ENCODE measurements at places on chromosomes 13 and 19.
A peak's percentile ranks its signal among the peaks of the same experiment; 100 is the strongest.

- H3K27ac ChIP-seq = no peak overlapping the region
Observed at GRCh38 chr13:84130495-84131114, 248.3 kb upstream of the SLITRK1 start.

GRCh38 chr13:66139250-66139649, 1090.9 kb downstream of the PCDH9 start:
- DNase-seq = no peak
- H3K27ac ChIP-seq = no peak overlapping the region
- no peaks in the 10 kb centered on the region for H3K27me3 ChIP-seq
- no peaks in the 10 kb centered on the region for H3K4me1 ChIP-seq

DNA sequence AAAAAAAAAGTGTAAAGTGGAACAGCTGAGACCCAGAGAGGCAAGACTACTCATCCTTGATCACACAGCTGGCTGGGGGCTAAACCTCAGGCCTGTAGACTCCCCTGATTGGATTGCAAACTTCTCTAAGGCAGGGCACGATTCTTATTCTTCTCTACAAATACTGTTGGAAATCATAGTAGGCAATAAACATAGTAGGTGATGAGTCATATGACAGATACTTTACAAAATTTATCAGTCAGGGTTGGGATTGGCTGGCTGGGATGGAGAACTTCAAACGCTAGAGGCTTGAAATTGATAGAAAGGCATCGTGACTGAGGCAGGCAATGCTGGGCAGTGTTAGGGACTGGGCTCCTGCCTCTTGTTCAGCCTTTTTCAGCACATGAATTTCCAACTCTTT, 5.9 kb upstream of the MATK start:
- no peak overlapping the region for H3K4me3 ChIP-seq
- DNase-seq = no peak
- no peaks in the 10 kb centered on the region for H3K27me3 ChIP-seq
- no peaks in the 10 kb centered on the region for H3K36me3 ChIP-seq
- H3K4me1 ChIP-seq = no peaks in the 10 kb centered on the region

DNA sequence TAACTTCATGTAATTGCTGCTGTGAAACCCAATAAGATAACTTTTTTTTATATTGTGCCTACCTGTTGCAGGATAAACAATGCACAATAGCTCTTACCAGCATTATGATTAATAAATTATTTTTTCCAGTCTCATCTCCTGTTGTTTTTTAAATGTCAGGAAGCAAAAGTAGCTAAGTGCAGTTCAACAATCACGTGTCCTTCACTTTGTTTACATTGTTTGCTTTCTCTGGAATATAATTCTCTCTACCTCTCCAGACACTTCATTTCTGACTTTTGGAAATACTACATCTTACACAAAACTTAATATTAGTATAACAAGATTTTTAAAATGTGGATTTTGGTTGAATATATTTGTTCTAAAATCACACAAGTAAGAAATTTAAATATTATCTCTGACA, 1359.4 kb downstream of the SLITRK1 start:
- DNase-seq = no peak
- H3K27me3 ChIP-seq = no peaks in the 10 kb centered on the region
- no peak overlapping the region for H3K27ac ChIP-seq
- no peaks in the 10 kb centered on the region for H3K36me3 ChIP-seq
- no peak overlapping the region for H3K4me3 ChIP-seq

DNA sequence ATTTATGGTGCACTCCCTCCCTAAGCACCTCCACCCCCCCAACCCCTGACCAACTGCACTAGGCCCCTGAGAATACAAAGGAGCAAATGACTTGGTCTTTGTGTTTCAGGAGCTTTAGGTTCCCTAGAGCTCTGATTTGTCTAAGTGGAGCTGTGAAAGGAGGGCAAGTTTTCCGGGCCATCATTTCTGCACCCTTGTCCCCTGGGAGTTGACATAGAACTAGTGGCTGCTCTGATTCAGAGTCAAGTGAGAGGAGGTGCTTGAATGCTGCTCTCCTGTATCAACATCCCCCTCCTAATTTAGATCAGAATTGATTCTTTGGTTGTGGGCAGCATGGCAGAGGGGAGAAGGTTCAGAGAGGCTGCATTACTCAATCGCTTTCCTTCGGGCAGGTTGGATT, 391.6 kb downstream of the KCNRG start:
- DNase-seq = no peak
- no peak overlapping the region for H3K27ac ChIP-seq
- H3K36me3 ChIP-seq = no peaks in the 10 kb centered on the region
- peaks cover 36% of the 10 kb centered on the region for H3K4me1 ChIP-seq

GRCh38 chr13:76449716-76450115, 436.5 kb downstream of the KCTD12 start:
- H3K4me3 ChIP-seq = no peak overlapping the region
- no peak overlapping the region for H3K27ac ChIP-seq

- H3K4me3 ChIP-seq = no peak overlapping the region
- no peak for DNase-seq
- H3K4me1 ChIP-seq = peaks cover 17% of the 10 kb centered on the region
- H3K36me3 ChIP-seq = no peaks in the 10 kb centered on the region
- no peak overlapping the region for H3K27ac ChIP-seq
Observed at GRCh38 chr13:98263841-98264240, 86.8 kb upstream of the RNF113B start.

- H3K36me3 ChIP-seq = no peaks in the 10 kb centered on the region
- H3K4me3 ChIP-seq = no peak overlapping the region
Observed at GRCh38 chr19:56746367-56746766, 74.8 kb upstream of the ZNF835 start.

- no peaks in the 10 kb centered on the region for H3K36me3 ChIP-seq
- H3K27ac ChIP-seq = peak overlapping the region; percentile 62
- DNase-seq = peak; percentile 63
- no peaks in the 10 kb centered on the region for H3K27me3 ChIP-seq
- no peak overlapping the region for H3K4me3 ChIP-seq
Observed at GRCh38 chr13:44363631-44364344, 9.8 kb upstream of the SERP2 start.

- no peaks in the 10 kb centered on the region for H3K27me3 ChIP-seq
- H3K4me1 ChIP-seq = no peaks in the 10 kb centered on the region
- H3K36me3 ChIP-seq = no peaks in the 10 kb centered on the region
- no peak overlapping the region for H3K4me3 ChIP-seq
- DNase-seq = no peak
Observed at GRCh38 chr13:81275666-81276258, 934.8 kb upstream of the SPRY2 start.

- DNase-seq = no peak
- H3K36me3 ChIP-seq = no peaks in the 10 kb centered on the region
- no peak overlapping the region for H3K27ac ChIP-seq
- H3K4me1 ChIP-seq = no peaks in the 10 kb centered on the region
Observed at GRCh38 chr19:54532528-54532927, 29.9 kb downstream of the LAIR2 start.

GRCh38 chr19:12949363-12950283, 4.0 kb downstream of the RAD23A start:
- peak overlapping the region; percentile 36 for H3K27ac ChIP-seq
- DNase-seq = no peak
- no peak overlapping the region for H3K4me3 ChIP-seq
- H3K27me3 ChIP-seq = no peaks in the 10 kb centered on the region
- H3K36me3 ChIP-seq = peaks cover 5% of the 10 kb centered on the region

- no peaks in the 10 kb centered on the region for H3K27me3 ChIP-seq
- peak; percentile 36 for DNase-seq
- H3K27ac ChIP-seq = no peak overlapping the region
- peaks cover 15% of the 10 kb centered on the region for H3K36me3 ChIP-seq
Observed at GRCh38 chr19:44879309-44880065, 11.6 kb upstream of the TOMM40 start.

DNA sequence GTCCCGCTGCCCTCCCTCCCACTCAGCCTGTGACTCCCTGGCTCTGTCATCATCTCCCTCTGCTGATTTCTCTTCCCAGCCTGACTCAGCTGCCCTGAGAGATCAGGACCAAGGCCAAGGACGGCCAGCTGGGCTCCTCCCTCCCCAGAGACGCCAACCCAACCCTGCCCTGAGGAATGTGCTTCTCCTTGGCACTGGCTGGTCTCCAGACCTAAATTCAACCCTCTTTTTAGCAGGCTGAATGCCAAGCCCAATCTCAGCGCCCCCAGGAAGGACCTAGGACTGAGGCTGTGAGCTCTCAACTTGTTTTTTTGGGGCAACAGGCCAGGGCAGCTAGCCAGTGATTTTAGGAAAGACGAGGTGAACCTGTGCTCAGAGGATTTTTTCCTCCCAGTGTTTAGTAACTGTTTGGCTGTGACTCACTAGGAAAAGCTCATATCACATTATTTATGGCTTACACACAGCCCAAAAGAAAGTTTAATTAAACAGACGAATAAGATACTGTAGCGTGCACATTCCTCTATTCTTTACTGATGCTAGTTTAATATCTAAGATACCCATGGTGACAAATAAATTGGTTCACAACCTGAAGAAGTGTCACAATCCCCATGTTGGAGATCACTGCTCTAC, 7.4 kb upstream of the IGFL1 start:
- H3K4me3 ChIP-seq = no peak overlapping the region
- H3K36me3 ChIP-seq = no peaks in the 10 kb centered on the region
- H3K27ac ChIP-seq = no peak overlapping the region
- no peaks in the 10 kb centered on the region for H3K4me1 ChIP-seq

DNA sequence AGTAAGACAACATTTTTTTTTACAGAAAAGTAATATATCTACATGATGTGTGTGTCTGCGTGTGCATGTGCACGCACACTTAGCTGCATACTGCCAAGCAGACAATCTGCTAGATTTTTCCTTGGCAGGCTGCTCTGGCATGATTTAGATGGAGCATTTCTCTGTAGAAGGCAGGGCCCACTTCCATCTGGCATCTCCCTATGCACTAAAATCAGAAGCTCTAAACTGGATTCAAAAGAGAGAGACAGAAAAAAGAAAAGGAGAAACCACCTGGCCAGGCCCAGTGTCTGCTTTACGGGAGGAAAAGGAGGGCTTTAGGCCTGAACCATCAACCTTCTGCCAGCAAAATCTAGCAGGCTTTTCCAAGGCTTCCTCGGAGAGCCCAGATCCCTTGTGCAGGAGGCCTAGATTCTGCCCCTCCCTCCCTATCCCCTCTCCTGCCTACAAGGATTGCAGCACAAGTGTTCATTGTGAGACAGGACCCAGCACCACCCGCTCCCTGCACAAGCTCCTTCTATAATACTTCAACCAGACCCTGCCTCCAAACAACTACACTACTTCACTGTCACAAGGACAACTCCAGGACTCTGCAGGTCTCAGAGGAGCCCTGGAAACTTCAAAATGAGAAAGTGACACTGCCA, 99.3 kb downstream of the DOCK9 start:
- peaks cover 26% of the 10 kb centered on the region for H3K36me3 ChIP-seq
- no peak for DNase-seq
- no peaks in the 10 kb centered on the region for H3K27me3 ChIP-seq
- no peak overlapping the region for H3K4me3 ChIP-seq
- no peak overlapping the region for H3K27ac ChIP-seq

DNA sequence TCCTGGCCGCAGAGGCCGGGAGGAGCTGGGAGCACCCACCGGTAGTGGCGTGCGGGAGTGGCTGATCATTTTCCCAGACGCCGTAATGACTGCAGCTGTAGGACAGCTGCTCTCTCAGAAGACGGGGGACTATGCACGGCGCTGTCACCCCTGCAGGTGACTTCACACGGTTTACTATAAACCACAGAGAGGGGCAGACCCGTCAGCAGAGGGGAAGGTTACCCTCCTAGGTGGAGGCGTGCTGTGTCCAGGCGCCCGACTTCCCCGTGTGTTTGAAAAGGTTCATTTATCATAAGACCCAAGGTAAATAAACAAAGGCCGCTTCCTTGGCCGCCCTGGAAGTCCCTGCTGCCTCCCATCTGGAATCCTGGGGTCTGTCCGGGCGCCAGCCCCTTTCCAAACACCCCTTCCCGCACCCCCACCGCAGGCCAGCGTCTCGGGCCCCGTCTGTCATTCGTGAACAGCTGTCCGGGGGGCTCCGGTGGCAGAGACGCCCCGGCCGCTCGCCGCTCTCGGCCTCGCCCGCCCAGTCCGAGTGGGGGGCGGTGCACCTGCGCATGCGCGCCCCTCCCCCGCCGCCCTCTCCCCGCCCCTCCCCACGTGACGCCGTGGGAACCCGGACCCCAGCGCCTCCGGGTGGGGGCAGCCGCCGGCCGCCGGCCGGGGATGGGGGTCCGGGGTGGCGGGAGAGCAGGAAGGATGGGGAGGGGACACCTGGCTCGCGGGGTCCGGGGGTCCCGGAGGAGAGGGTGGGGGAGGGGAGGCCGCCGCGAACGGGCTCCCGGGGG, 915 bp downstream of the SHC2 start:
- no peaks in the 10 kb centered on the region for H3K27me3 ChIP-seq
- H3K27ac ChIP-seq = peak overlapping the region; percentile 92
- no peaks in the 10 kb centered on the region for H3K36me3 ChIP-seq
- peaks cover 10% of the 10 kb centered on the region for H3K4me1 ChIP-seq

- H3K4me1 ChIP-seq = peaks cover 48% of the 10 kb centered on the region
- no peaks in the 10 kb centered on the region for H3K27me3 ChIP-seq
- no peaks in the 10 kb centered on the region for H3K36me3 ChIP-seq
- peak overlapping the region; percentile 54 for H3K4me3 ChIP-seq
Observed at GRCh38 chr19:3671680-3672574, 28.3 kb downstream of the PIP5K1C start.

DNA sequence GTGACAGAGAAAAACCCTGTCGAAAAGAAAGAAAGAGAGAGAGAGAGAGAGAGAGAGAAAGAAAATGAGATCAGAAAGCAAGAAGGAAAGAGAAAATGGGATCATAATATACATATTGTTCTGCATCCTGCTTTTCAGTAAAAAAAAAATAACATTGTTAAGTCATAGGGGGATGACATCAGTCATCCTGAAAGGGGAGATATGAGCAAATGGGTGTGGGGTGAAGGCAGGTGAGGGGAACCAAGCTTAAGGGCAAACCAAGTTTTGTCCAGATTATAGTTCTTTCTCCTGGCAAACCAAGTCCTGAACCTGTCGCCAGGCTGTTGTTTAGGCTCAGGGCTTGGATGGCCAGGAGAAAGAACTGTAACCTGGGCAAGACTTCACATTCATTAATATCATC, 92.6 kb upstream of the TMTC4 start:
- H3K36me3 ChIP-seq = no peaks in the 10 kb centered on the region
- no peaks in the 10 kb centered on the region for H3K27me3 ChIP-seq
- H3K27ac ChIP-seq = no peak overlapping the region
- no peak for DNase-seq
- no peaks in the 10 kb centered on the region for H3K4me1 ChIP-seq
- H3K4me3 ChIP-seq = no peak overlapping the region

GRCh38 chr13:110910013-110910890, 4.6 kb downstream of the ANKRD10 start:
- H3K27me3 ChIP-seq = no peaks in the 10 kb centered on the region
- H3K4me3 ChIP-seq = no peak overlapping the region
- no peak overlapping the region for H3K27ac ChIP-seq
- DNase-seq = no peak

DNA sequence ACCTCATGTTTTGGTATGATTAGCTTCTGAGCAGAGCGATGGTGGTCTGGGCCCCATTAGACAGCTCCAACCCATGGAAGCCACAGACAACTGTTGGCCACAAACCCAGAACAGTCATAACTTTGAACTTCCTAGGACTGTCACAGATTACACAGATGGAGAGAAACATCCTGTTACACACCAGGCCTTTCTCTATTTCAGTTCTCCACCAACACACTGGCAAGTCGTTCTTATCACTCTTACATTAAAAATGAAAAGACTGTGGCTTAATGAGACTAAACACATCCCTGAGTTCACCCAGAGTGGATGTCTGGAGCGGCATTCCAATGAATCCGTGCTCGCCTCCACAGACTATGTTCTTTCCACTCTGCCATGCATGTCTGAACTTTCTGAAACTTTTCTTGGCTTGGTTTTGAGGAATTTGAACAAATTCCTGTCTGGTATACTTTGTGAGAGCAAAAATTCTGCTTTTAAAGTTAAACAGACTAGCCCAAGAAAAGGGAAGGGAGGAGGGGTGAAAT, 109.1 kb downstream of the NALCN start:
- H3K4me3 ChIP-seq = no peak overlapping the region
- H3K27me3 ChIP-seq = no peaks in the 10 kb centered on the region
- H3K36me3 ChIP-seq = no peaks in the 10 kb centered on the region
- peaks cover 3% of the 10 kb centered on the region for H3K4me1 ChIP-seq

Data from heart left ventricle (tissue), 16 donors.